T-helper 2 cell (primary cell): ENCODE measurements at places on chromosomes 2 and 18.

- DNase-seq, result no peak
Measured at GRCh38 chr2:127420039-127420864, 2.0 kb downstream of the PROC start.

DNA sequence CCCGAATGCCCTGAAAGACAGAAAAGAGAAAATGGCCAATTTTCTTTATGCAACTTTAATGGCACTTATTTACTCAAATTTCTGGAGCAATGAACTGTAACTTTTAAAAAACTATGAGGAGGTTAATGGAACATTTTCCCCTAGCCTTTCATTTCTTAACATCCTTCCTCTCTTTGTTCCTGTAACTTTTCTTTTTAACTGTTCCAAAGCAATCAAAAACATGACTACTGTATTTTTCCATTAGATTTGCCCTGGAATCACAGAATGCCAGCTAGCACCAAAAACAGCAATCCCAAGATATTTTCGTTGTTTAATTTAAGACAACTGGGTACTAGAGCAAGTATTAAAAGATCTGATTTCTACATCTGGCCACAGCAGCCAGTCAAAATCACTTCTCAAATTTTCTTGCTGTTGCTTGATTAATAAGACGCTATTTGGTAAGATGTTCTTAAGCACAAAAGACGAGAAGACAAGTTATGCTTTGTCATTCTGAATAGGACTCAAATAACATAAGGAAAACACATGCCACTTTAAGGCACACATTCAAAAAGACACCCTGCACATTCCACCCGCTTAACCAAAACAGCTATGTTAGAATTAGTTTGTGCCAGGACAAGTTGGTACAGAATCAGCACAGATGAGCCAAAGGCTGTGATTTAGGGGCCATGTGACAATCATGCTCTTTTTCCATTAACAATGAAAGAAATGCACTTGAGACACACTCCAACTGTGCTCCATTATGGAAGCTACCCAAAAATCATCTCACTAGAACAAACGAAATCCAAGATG lies 3.6 kb downstream of the STARD7 start:
- no peak for DNase-seq

DNA sequence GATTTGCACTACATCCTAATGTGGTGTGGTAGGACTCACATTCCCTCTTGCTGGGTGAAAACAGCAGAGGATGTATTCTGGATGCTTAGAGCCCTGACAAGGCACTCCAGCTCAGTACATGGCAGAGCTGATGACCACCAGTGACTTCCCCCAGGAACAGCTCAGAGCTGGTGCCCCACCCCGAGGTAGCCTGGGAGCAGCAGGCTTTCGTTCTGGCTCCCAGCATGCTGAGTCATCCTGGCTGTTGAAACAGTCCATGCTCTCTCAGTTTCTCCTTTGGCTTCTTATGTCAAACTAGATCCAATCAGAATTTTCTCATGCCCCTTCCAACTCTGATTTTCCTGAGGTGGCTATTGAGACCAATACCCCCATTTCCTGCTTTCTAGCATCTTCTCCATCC lies 438.2 kb downstream of the NBAS start:
- no peak for DNase-seq

GRCh38 chr2:183037553-183038340 lies 510 bp downstream of the NCKAP1 start:
- peak; percentile 70 for DNase-seq

GRCh38 chr2:42342061-42342794 lies 18.8 kb downstream of the COX7A2L start:
- DNase-seq, result no peak

GRCh38 chr18:55144193-55144930 lies 185.1 kb upstream of the CCDC68 start:
- DNase-seq, result no peak

GRCh38 chr18:22207021-22207758 lies 37.8 kb downstream of the GATA6 start:
- no peak for DNase-seq

DNA sequence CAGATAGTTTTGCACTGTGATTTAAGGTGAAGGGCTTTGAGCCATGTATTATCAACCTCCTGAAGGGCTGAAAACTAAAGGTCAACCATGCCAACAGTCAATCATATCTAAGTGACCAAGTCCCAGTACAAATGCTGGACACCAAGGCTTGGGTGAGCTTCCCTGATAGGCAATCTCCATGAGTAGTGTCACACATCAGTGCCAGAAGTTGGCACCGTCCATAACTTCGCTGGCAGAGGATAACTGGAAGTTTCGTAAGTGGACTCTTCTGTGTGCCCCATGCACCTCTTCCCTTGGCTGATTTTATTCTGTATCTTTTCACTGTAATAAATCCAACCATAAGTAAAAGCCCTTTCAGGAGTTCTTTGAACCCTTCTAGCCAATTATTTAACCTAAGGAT lies 13.2 kb downstream of the REV1 start:
- DNase-seq, result no peak

GRCh38 chr2:141316606-141317005 lies 814.2 kb downstream of the LRP1B start:
- no peak for DNase-seq

- DNase-seq, result no peak
Measured at GRCh38 chr18:35083174-35083712, 42.0 kb downstream of the MAPRE2 start.

- DNase-seq, result no peak
Measured at GRCh38 chr2:160574468-160575140, 81.0 kb upstream of the RBMS1 start.

- DNase-seq, result no peak
Measured at GRCh38 chr2:25250331-25251070, 82.1 kb upstream of the POMC start.

DNA sequence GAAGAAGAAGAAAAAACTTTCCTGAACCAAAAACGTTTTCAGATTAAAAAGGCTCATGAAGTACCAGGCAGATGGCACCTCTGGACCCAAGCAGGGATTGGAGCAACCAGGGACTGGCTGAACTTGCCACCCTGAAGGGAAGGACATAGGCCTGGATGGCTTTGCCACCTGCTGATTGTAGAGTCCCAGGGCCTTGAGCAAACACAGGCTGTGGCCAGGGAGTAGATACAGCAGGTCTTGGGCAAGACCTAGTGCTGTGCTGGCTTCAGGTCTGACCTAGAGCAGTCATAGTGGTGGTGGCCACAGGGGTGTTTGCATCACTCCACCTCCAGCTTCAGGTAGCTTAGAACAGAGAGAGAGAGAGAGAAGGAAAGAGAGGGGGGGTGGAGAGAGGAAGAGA lies 231.5 kb upstream of the FBXO11 start:
- DNase-seq, result no peak

DNA sequence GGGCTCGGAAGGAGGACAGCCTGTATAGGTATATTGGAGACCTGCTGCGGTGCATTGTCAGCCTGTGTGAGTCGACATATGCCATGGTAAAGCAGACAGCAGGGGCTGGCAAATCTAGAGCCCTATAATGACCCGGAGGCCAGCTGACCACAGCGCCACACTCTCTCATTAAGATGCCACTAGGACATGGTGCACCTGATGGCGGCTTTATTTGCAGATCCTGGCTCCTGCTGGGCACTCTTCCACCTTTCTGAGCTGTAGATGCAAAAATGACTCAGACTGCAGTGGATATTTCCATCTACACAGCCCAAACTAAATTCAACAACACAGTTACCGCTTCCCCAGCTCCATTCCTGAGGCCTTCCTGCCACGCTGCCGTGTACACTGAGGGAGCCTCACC lies 389.9 kb downstream of the TNS1 start:
- no peak for DNase-seq

- no peak for DNase-seq
Measured at GRCh38 chr18:2147476-2148230, 423.7 kb downstream of the METTL4 start.

DNA sequence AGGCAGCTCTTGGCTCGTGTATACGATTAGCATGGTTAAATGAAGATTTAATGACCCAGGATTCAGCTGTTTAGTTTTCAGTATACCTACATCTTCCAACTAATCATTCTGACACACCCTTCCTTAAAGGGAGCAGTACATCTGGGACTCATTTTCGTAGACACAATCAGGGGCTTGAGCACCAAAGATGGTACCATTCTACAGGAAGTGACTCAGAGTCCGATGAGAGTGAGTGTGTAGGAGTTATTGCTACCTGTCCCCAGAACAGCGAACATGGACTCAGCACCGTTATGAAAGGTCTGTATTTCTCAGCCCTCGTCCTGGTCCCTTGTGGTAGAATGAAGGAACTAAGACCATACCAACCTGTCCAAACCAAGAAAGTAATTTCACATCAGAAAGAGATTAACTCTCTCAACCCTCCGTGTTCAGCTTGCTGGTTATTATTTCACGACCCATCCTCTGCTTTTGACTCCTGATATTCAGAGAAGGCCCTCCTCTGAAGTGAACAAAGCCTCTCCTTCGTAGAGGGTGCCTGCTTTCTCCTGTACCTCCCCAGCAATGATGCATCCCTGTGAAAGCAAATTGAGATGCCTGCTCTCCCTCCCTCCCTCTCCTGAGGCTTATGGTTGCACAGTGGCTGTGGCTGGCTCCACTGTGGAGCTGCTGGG lies 214.8 kb downstream of the MTX2 start:
- no peak for DNase-seq

GRCh38 chr2:241378816-241379215 lies 22.7 kb downstream of the FARP2 start:
- no peak for DNase-seq

DNA sequence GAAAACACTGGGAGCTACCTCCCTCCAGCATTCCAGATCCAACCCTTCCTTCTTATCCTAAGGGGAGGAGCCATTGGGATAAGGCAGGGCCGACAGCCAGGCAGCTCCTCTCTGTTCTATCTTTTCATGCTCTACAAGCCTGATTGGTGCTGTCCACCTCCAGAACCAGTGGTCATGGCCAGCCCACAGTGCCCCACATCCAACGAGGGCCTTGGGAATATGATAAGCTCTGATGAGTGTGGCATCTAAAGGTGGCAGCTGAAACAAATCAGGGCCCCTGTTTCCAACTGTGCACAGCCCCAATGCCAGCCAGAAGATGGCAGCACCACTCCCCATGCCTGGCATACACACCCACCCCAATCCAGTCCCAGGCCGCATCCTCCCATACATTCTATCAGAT lies 329.3 kb downstream of the C1D start:
- no peak for DNase-seq

- no peak for DNase-seq
Measured at GRCh38 chr2:128310094-128310716, 8.5 kb downstream of the HS6ST1 start.

DNA sequence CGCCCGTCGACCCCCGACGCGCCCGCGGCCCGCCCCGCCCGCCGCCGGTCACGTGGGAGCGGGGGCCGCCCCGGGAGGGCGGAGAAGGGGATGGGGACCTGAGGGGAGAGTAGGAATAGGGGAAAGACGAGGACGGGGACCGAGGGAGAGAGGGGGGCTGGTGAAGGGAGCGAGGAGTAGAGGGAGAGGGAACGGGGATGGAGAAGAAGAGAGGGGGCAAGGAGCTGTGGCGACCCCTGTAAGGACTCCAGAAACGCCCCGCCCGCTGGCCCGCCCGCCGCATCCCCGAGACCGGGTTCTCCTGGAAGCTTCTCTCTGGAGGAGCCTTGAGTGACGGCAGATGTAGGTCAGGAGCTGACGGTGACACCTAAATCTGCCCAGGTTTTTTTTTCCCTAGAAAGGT lies 615 bp downstream of the ADNP2 start:
- DNase-seq, result no peak

DNA sequence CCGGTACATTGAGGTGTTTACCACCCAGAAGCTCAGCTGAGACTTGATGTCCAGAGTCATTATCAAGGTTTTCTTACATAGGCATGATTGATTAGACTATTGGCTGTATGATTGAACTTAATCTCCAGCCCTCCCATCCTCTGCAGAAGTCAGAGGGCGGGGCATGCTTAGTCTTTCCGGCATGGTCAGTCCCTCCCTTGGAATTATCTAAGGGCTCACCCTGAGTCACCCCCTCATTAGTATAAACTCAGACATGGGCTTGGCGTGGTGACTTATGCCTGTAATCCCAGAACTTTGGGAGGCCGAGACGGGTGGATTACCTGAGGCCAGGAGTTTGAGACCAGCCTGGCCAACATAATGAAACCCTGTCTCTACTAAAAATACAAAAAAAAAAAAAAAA lies 243.9 kb downstream of the VAPA start:
- no peak for DNase-seq

GRCh38 chr18:22194151-22194598 lies 24.8 kb downstream of the GATA6 start:
- no peak for DNase-seq

DNA sequence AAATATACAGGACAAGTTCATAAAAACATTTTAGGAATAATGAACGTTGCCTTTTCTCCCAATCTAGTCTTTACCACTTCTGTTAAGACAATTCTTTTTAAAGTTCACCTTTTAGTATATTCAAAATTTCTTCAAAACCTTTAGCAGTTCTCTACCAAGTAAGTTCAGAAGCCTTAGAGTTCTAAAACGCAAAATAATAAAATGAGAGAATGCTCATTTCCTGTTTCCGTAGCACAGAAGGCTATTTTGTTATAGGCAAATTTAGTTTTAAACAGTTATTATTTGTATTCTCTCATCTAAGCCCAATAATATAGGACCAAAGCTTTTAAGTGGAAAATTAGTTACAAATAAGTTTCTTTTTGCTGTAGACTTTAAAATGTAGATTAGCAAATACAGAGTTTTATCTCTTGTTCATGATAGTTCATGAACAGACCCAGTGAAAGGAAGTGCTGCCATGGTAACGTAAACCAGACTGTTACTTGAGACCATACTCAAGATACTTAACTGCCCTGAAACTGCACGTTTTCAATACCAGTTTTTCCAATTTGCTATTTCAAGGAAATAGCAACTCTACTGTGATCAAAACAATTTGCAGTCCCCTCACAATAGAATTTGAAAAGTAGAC lies 173.1 kb upstream of the STON1 start:
- DNase-seq, result peak; percentile 89

DNA sequence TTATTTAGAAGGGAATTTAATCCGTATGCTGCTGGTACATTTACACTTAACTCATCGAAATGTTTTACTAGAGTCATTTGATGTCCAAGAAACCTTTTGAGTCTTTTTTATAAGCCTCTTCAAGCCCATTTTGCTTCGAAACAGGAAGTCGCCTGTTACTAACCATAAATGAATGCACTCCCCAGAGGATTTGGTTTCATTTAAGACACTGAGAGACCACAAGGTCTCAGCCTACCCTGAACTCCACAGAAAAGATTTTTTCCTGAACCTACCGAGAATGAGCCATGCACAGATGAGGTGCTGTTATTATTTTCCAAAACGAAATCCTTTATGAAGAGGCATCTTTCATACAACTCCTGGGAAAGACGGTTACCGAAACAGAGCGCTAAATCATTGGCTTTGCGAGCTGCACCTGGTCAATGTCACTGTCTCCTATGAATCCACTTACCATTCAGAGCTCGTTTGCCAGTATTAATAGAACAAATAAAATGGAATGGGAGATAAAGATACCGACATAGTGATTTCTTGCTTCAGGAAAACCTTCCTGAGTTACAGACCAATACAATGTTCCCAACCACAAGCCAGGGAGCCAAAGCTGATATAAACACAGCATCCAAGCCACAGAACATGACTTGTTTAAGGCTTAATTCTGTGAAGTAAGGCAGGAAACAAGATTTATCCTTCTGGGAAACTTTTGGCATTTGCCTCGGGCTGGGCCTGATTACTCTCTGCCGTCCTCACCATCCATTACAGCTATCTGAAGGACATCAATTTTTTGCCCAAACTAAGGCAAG lies 382.1 kb downstream of the OSR1 start:
- DNase-seq, result no peak
